ENCODE measurements at places on chromosomes 11 and 22.

DNA sequence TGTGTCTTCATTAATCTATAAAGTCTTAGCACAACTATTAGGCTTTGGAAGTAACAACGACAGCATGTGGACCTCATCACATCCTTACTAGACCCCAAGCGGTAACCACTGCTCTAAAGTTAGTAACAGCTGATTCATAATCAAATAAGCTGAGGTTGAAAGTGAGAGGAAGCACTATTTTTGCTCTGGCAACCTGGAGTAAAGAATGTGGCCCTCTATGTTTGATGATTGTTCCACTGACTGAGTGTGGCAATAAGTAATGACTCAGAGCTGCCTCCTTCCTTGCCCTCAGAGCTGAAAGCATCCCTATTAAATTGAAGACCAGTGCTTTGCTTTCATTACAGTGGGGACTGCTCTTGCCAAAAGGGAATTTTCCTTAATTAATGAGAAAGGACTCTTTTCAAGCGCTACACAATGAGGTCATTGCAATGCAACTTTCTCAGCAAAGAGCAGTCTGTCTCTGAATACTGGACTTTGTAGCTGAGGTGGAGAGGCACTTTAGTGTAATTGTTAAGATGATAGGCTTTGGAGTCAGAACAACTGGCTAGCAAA, 906.1 kb upstream of the RAG2 start:
- no peak for DNase-seq

- no peak for DNase-seq
Observed at GRCh38 chr11:67303835-67304411, 593 bp downstream of the SSH3 start.

GRCh38 chr11:120520091-120520822, 8.7 kb downstream of the GRIK4 start:
- no peak for DNase-seq

DNA sequence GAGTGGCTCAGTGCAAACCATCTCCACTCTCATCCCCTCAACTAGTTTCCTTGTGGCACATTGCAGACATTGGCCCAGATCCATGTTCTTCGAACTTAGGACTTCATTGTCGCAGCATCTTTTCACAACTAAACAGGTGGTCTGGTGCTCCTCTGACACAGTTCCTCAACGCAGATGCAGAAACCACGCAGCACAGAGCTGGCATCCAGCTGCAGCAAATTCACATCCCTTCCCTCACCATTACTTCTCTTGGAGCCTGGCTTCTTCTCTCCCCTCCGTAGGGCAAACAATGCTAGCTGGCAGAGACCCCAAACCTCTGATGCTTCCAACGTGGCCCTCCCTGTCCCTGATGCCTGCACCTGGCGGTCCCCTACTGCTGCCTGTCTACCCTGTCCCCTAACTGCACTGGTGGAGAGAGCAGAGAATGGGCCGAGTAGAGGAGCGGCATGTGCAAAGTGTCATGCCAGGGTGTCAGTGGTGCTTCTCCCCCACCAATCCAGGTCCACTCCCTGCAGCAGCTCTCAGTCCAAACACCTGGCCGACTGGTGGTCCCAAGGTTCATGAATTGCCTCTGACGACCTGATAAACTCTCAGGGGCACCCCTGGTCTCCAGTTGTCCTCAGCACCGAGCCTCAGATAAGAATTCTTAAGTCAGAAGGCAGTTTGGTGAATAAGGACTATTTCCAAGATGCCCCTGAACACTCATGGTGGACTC, 18.1 kb downstream of the TMPRSS13 start:
- no peak for DNase-seq

GRCh38 chr22:38706101-38706900, 557 bp downstream of the GTPBP1 start:
- no peak for DNase-seq

DNA sequence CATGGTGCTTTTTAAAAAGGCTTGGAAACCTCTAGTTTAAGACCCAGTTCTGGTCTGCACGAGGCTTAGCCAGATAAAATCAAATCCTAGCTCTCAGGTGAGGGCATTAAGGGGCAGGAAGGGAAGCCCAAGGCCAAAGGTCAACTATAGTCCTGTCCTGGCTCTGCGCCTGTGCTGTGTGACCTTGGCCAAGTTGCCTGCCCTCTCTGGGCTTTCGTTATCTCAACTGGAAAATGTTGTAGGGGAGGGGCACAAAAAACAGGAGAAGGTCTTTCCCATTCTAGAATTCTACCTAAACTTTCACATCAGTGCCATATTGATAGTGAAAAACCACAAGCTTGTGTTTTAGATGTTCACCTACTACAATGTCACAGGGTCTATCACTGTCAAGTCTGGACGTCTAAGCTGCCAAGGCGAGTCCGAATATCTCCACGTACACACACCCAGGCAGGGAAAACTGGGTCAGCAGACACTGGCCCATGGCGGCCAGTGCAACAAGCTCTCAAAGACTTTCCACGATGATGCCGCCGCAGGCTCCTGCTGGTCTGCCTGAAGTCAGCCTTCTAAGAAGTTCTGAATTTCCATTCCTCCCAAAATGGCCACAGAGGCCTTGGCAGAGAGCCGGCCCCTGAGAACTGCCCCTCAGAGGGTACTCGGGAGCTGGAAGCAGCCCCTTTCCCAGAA, 18.0 kb downstream of the MN1 start:
- no peak for DNase-seq

GRCh38 chr11:35158701-35159510, 19.9 kb downstream of the CD44 start:
- no peak for DNase-seq

DNA sequence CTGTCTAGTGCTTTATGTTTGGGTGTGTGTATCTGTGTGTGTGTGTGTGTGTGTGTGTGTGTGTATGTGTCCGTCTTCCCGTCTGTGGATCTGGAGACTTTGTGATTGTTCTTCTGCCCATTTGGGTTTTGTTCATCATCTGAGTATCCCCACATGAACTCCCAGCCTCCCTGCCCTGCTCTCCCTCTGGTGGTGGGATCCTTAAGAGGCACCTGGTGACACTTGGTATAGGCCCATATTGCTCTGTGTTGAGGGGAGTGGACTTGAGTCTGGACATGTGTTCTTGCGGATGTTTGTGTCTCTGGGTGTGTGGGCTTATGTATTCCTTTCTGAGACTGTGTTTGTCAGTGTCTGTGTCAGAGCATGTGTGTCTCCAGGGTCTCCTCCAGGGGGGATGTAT, 15.3 kb downstream of the RCOR2 start:
- DNase-seq: no peak

DNA sequence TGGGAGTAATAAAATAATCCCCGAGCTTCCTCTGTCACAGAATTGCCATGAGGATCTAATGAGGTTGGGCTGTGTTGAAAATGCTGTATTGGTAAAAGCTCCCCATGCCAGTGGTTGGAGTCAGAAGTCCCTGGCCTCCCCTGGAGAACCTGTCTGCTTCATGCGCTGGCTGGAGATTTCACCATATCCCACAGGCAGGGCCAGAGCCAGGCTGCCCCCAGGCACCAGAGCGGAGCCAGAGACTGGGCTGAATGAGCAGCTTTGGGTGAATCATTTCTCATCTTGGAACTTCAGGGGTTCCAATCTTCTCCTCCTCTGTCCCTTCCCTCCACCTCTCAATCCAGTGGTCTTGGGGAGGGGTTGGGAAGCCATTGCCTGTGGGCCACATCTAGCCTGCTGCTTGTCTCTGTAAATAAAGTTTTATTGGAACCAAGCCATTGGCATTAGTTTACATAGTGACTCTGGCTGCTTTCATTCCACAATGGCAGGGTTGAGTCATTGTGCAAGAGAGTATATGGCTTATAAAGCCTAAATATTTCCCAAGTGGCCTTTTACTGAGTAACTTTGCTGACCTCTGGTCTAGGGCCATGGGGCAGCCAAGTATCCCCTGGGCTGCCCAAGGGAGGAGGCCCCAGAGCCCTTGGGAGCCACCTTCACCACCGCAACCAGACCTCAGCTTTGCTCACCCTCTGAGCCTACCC, 35.2 kb downstream of the LRRC10B start:
- DNase-seq: no peak

DNA sequence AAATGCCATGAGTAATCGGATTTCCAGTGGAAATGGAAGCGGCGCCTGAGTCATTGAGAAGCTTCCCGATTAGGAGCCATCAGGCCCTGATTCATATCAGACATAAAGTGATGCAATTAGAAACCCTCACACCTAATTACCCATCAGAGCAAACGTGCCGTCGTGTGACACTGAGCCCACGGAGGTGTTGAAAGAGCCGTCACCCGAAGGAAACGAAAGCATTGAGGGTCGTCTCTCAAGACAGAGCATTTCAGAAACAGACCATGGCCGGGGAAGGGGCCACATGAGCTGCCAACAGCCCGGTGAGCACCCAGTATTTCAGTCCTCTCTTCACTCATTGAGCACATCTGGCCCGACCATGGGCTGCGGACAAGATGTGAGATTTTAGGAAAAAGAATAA, 829.3 kb downstream of the TBC1D22A start:
- DNase-seq: no peak

DNA sequence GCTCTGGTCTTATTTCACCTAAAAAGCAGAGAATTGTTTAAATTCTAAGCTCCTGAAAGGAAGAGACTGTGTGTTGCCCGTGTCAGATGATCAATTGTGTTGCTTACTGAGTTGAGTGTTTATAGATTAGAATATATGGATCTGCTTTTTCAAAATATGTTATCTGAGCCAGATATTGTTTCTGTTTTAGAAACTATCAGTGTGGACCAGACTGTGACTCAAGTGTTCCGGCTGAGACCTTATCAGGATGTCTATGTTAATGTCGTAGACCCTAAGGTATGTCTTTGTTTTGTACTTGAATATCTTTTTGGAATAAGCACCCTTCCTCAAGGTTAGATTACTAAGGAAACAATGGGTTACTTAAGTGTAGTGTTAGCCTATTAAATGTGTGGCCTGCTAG, 11.0 kb downstream of the DEPDC5 start:
- no peak for DNase-seq

DNA sequence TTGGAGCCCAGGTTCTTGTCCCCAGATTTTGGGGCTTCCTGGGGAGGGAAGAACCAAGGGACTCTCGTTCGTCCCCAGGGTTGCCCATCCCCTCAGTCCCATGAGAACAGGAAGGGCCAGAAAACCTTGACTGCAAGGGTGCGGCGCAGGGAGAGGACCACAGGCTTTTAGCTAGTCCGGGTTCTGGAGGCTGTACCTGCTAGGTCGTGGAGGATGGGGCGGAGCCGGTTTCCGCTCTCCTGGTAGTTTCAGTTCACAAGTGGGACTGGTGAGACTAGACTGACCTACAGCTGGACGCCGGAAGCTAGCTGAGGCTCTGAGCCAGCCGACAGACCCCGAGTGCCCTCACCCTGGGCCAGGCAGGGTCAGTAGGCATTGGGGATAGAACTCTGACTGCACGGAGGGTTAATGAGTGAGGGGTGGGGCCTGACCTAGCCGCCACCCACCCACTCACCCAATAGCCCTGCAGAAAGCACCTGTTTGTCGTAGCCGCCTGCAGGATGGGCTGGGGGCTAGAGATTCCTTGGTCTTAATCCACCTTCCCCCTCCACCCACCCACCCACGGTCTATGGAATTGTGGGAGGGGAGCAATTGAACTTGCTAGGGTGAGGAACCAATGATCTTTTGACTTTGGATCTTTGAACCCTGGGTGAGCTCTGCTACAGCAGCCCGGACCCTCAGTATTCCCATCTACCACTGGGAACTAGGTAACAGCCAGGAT, 1.5 kb downstream of the MAFF start:
- no peak for DNase-seq

GRCh38 chr11:97962758-97963157, 1058.0 kb upstream of the CNTN5 start:
- DNase-seq: no peak

GRCh38 chr11:134331354-134332188, at the start of gene GLB1L2:
Gene GLB1L2 (plus strand): TSS chr11:134331988. CDS start chr11:134332062, 74 bp downstream.
- peak; percentile 43 for DNase-seq

DNA sequence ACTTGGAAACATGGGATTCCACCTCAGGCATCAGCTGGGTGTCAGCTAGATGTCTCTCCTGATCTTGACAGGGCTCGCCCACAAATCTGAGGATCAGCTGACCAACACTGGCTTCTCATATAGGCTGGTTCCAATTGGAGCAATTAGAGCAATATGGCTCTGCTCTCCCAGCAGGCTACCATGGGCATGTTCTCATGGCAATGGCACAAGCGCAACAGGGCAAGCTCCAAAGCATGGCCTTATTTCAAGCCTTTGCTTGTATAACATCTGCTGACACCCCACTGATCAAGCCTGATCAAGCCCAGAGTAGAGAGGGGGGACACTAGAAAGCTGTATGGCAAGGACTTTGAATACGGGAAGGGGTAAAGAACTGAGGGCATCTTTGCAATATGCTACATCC, 40.7 kb upstream of the SPATA19 start:
- DNase-seq: no peak

DNA sequence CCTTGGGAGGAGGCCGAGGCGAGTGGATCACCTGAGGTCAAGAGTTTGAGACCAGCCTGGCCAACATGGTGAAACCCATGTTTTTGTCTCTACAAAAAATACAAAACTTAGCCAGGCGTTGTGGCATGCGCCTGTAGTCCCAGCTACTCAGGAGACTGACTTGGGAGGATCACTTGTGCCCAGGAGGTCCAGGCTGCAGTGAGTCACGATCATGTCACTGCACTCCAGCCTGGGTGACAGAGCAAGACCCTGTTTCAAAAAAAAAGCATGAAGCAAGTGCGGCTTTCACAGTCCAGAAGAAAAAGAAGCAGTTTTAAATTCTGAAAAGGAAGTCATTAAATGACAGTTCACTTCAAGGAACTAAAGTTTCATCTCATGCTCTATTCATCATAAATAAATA, 7.1 kb upstream of the LTO1 start:
- DNase-seq: no peak

DNA sequence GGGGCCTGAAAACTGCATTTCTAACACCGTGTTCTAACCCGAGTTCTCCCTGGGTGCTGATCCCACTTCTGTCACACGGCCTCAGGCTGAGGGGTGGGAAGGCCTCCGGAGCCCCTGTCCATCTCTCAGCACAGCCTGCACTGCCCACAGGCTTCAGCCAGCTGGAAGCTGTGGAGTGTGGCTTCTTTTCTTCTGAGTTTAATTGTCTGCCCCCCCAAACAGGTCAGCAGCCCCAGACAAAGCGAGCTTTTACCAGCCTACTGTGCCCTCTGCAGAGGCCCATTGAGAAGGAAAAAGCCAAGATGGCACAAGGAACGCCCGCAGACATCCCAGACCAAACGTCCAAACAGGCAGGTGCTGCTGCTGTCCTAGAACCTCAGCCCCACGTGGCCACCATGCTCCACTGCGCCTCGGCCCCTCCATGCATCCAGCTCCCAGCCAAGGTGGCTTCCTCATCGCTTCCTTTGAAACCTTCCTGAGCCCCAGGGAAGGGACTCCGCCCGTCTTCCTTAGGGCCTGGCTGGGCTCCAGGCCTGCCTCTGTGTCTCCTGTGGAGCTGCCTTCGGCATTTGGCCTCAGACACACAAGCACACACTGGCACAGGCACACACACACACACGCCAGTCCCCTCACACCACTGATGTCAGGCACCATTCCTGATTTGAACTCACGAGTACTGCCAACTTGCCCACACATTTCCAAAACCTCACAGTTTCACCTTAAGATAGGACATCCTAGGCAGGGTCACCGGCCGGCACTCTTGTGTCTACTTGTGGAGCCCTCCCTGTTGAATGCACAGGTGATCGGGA, 1.7 kb downstream of the MOB2 start:
- DNase-seq: no peak

GRCh38 chr11:121929581-121929980, 186.4 kb downstream of the BLID start:
- DNase-seq: no peak

- DNase-seq: peak; percentile 90
Observed at GRCh38 chr11:57335343-57336110, at the start of gene SSRP1. Gene SSRP1 (minus strand): TSS chr11:57335892. CDS start chr11:57335121, 771 bp downstream.

- DNase-seq: no peak
Observed at GRCh38 chr11:75809991-75810390, 5.0 kb upstream of the UVRAG start.

Data from NCI-H510A (cell line).